Activated CD4-positive, alpha-beta T cell treated with anti-CD3 and anti-CD28 coated beads, Interleukin-2, Interleukin-4, amounts not matched to agents 100 ng/mL and 50 ng/mL, durations not matched to agents 16 hours and 8 hours (primary cell): ENCODE measurements at places on chromosomes 6 and 20.

DNA sequence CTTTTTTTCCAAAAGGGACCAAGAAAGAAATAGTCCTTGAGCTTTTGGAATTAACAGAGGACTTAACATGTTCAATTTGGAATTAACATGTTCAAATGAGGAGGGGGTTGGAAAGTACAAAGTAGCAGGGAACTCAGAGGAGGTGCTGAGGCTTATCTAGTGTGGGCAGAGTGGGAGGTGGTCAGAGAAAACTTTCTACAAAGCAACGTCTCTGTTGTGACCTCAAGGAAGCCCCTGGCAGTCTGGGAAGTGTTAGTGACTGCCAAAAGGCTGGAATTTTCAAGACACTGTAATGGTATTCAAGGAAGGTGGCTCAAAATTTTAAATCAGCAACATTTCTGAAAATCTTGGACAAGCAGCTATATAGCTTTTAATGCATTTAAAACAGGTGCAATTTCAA is 7.3 kb downstream of the ECI2 start:
- no peak for DNase-seq

GRCh38 chr20:51376111-51376510 is 166.4 kb downstream of the NFATC2 start:
- no peak for DNase-seq

GRCh38 chr6:168029459-168030217 is 32.2 kb downstream of the KIF25 start:
- DNase-seq, result no peak

GRCh38 chr6:292506-293192 is 362 bp downstream of the DUSP22 start:
- peak; percentile 78 for DNase-seq

- DNase-seq, result no peak
Measured at GRCh38 chr20:58753922-58754551, 61.4 kb downstream of the NPEPL1 start.

- DNase-seq, result no peak
Measured at GRCh38 chr6:45812922-45813321, 202.7 kb downstream of the CLIC5 start.

- DNase-seq, result no peak
Measured at GRCh38 chr20:34529742-34530141, 13.5 kb downstream of the DYNLRB1 start.

- no peak for DNase-seq
Measured at GRCh38 chr20:25198663-25199383, 3.3 kb downstream of the ENTPD6 start.

GRCh38 chr20:21396599-21397340 is 556 bp downstream of the NKX2-4 start:
- no peak for DNase-seq

- DNase-seq, result no peak
Measured at GRCh38 chr6:111672761-111673450, 67.2 kb upstream of the TRAF3IP2 start.

GRCh38 chr6:170074907-170075306 is 216.0 kb downstream of the DLL1 start:
- DNase-seq, result no peak

GRCh38 chr6:17869010-17869752 is 118.3 kb downstream of the KIF13A start:
- DNase-seq, result no peak

DNA sequence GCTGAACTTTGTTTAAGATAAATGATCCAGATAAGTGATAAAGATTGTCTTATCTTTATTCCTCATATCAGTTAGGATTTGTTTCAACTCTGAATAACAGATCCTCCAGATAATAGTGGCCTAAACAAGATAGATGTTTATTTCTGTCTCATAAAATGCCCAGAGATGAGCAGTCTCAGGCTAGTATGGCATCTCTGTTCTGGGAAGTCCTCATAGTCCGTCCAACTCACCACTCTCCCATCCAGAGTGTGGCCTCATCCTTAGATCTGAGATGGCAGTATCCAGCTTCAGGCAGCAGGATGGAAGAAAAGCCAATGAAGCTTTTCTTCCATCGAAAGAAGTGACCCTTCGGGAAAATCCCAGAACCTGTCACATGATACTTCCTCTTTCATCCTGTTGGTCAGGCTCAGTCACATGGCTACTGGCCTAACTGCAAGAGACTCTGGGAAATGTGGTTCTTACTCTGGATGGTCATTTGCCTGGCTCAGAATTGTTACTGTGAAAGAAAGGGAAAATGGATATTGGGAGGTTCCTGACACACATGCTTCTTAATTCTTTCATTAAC is 29.4 kb upstream of the TAGAP start:
- DNase-seq, result no peak

GRCh38 chr20:4601630-4602296 is 119.9 kb upstream of the PRND start:
- DNase-seq, result no peak

- peak; percentile 39 for DNase-seq
Measured at GRCh38 chr20:5945963-5946362, 4.4 kb downstream of the TRMT6 start.

GRCh38 chr6:3566812-3567211 is 110.0 kb upstream of the SLC22A23 start:
- DNase-seq, result no peak

DNA sequence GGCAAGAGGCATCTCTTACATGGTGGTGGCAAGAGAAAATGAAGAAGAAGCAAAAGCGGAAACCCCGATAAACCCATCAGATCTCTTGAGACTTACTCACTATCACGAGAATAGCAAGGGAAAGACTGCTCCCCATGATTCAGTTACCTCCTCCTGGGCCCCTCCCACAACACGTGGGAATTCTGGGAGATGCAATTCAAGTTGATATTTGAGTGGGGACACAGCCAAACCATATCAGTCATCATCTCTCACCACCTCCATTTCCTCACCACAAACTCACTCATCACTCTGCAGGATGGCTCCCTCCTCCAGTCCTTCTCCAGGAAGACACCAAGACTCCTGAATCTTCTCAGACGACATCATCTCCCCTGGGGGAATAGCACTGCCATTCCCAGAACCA is 25.8 kb upstream of the SLC16A10 start:
- no peak for DNase-seq

DNA sequence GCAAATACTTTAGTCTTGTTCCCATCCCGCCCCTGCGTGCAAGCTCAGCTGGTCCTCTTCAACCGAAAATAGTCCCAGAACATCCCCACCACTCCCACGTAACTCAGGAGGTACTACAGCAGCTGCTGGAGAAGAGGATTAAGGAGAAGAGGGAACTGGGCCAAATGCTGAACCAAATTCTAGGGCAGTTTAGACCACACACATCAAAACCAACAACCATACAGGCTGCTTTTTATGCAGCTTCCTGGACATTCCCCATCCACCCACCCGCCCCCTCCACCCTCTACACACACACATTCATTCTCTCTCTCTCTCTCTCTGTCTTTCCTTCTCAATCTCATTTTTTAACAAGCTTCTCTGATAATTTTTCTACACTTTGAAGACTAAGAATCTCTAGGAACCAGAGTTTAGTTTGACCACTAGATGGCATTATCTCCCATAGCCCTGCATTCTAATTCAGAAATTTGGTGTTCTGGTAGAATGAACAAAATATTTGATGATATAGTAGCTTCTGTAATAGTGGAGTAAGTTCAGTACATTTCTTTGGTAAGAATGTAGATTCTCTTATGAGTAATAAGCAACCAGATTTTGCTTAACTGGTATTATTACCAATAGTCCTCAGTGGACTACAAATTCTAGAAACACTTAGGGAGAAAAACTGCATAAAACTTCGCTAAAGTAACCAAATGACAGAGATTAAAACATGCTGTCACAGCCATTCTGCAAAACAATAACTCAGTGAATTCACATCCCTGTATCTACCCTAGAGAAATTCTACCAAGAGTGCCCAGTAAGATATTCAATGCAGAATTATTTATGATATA is 52.1 kb upstream of the BEND6 start:
- peak; percentile 52 for DNase-seq

DNA sequence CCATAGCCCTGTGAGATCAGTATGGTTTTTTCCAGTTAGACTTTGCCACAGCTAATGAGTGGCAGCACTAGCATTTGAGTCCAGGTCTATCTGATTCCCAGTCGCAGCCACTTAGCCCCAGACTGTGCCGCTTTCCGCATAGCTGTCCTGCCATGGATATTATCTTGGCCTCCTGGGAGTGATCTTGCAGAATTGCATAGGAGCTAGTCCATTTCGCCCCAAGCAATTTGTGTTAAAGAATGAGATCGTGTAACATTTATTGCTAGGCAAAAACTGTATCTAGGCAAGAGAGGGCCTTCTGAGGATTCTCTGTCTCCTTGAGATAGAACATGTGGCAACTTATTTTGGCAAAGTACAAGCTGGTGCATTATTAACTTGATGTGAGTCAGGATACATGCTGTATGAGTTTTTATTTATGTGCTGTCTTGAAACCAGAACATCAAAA is 74.2 kb downstream of the EZR start:
- no peak for DNase-seq

DNA sequence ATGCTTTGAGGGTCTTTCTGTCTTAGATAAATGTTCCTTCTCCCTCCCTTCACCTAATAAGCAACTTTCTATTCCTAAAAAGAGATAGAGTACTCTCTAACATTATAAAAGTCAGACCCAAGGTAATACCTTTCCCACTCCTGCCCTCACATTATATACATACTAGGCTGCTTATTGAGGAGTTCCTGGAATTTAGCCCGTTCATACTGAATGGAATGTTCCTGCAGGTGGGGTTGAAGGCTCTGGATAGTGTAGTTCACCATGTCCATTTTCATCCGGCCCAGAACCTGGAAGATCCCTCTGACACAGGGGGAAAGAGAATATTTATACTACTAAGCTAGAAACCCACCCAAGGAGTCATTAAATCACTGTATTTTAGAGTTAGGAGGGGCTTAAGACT is 20.4 kb downstream of the TCP11 start:
- DNase-seq, result no peak

GRCh38 chr6:22001396-22002027 is 295.3 kb downstream of the PRL start:
- no peak for DNase-seq

DNA sequence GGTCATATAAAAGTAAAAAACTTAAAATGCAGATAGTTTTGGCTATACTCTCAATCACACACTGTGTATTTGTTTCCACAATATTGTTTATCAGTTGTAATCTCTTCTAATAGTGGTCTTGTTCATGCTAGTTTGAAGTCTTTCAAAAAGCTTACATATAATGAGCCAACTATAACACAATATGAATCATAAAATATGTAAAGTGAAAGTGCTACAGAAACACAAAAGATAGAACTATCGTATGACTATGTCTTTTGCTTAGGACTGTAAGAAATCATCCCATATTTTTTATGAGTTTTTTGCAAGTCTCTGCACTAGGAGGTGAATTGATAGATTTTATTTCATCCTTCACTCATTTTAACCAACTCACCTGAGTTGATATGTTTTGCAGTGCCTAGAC is 136.0 kb downstream of the MMUT start:
- no peak for DNase-seq

GRCh38 chr6:14450133-14450504 is 332.5 kb downstream of the CD83 start:
- DNase-seq, result no peak

DNA sequence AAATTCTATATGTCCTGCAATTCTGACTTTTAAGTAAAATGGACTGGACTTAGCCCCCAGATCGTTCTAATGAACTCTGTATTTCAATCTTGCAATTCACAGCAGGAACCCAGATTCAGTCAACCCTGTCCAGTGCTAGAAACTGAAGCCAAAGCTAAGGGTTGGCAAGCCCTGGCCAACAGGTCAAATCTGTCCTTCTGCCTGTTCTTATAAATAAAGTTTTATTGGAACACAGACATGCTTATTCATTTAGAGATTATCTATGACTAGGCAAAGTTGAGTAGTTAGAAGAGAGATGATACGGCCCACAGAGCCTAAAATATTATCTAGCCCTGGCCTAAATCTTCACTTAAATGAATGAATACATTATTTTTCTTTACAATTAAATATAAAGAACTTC is 339.2 kb upstream of the JARID2 start:
- no peak for DNase-seq

DNA sequence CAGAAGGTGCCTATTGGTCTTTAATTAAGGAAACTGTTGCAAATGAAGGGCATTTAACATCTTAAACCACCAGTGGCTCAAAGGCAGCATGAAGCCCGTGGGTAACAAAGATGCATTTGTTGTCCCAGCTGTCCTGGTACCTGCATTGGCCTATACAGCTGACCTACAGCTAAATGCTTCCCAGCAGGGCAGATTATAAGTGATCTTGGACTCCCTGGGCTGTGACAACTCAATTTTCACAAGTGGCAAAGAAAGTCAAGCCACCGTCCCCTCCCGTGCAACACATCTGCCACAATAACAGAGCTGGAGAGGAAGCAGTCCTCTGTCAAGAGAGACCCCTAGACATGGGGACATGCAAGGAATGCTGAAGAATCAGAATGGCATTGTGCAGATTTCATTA is 31.5 kb upstream of the EDN3 start:
- DNase-seq, result no peak

DNA sequence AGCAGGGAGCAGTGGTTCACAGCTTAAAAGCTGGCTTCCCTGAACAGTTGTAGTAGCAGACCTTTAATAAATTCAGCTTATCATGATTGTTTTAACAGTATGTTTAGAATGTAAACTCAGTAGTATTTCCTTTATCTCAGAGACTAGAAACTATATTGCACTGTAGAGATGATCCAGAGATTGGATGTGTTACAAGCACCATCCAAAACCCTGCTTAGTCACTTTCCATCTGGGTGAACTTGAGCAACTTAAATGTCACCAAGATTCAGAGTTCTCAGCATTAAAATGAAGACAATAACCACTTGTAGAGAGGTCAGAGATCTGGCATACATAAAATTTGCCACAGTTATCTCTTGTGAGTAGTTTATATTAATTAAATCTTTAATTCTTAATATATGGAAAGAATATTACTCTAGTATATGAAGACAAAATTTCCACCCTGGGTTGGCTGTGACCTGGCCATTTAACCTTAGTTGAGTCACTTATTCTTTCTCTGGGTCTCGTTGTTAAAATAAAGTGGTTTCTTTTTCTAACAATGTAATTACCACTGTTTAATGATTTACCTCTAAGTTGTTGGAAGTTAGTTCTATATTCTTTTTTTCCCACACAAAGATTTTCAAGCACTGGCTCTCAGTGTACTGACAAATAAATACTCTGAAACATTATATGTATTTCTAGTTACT is 239.2 kb upstream of the FKBP1C start:
- no peak for DNase-seq

- DNase-seq, result peak; percentile 14
Measured at GRCh38 chr20:38649275-38649891, 47.8 kb downstream of the ARHGAP40 start.

- DNase-seq, result no peak
Measured at GRCh38 chr6:149050160-149050559, 267.4 kb upstream of the TAB2 start.

- DNase-seq, result no peak
Measured at GRCh38 chr20:23224806-23225205, 125.8 kb upstream of the NXT1 start.

- DNase-seq, result no peak
Measured at GRCh38 chr6:158157064-158157764, 10.8 kb downstream of the SERAC1 start.

GRCh38 chr6:157063176-157063905 is 260.0 kb downstream of the TMEM242 start:
- no peak for DNase-seq

GRCh38 chr6:134584847-134585516 is 267.1 kb upstream of the SGK1 start:
- DNase-seq, result no peak

GRCh38 chr6:93048381-93048780 is 371.0 kb downstream of the EPHA7 start:
- no peak for DNase-seq

- no peak for DNase-seq
Measured at GRCh38 chr6:131946404-131946991, 4.7 kb downstream of the CCN2 start.

GRCh38 chr6:16496210-16496609 is 257.8 kb downstream of the GMPR start:
- DNase-seq, result no peak
